ENCODE measurements at places on chromosomes 7 and 10.

DNA sequence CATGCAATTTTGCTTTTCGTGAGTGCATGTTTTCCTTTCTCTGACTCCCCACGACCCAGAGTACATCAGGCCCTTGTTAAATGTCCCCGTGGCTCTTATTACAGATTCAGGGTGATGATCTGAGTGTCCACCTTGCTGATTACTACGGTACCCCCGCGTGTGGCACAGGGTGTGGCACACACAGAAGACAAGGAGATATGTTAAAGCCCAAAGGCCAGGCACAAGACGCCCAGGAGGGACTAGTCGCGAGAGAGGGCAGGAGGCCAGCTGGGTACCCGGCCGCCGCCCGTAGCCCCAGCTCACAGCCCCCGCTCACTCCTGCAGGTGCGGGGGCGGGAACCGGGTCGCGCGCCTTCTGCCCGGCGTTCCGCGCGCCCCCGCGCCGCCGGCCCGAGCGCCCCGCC, 281 bp upstream of the EXOC6 start:
- DNase-seq, result no peak

GRCh38 chr7:136717910-136718557, 150.4 kb upstream of the CHRM2 start:
- DNase-seq, result no peak

GRCh38 chr7:47351233-47352154, 230.4 kb downstream of the TNS3 start:
- no peak for DNase-seq

DNA sequence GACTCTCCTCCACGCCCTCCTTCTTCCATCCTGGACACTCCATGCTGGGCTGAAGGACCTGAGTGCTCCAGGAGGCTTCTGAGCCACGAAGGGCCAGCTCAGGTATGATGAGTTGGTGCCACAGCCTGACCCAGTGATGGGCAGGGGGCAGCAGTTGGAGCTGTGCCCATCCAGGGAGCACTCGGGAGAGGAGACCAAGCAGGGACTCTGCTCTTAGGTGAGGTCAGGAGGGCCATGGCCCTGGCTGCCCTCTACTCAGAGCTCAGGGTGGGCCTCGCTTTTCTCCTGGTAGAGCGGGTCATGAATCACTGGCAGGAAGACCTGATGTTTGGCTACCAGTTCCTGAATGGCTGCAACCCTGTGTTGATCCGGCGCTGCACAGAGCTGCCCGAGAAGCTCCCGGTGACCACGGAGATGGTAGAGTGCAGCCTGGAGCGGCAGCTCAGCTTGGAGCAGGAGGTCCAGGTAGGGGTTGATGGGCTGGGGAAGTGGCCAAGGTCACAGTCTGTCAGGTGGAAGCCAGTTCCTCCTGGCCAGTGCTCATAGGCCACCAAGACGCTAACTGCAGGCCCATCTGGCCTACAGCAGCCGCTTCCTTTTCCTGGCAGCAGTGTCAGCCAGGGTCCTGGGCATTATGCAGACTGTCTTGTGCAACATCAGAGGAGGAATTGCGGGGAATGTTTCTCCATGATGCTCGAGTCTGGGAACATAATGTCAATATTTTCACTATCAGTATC, 50.8 kb downstream of the ALOX5 start:
- DNase-seq, result no peak

DNA sequence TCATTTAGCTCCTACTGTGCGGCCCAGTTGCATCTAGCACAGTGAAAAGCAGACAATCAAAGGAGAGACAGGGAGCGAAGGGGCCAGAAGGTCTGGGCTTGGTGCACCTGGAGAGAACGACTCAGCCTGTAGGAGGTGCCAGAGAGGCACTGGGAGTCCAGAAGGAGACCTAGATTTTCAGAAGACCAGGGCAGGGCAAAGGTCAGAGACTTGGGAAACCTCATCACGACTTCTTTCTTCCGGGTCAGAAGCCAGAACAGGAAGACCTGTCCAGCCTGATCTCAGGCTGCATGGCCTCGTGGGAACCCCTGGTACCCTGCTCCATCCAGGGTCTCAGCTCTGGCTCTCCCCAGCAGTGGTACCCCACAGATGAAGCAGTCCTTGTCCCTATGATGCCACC, 5.2 kb downstream of the AGAP3 start:
- no peak for DNase-seq

DNA sequence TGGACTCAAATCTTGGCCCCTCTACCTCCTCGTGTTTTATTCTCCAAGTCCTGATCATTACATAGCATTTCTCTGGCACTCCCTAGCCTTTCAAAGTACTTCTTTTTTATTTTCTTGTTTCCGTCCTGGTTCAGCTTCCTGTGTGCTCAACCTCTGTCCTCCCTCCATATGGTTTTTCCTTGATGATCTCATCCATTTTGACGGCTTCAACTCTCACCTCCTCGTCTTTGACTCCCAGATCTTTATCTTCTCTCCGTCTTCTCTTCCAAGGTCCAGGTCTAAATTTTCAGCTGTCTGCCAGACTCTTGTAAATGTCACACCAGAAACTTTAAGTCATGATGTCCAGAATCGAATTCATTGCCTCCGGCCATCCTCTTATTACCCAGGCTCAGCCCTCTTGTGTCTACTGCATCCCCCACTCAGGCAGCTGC, 23.3 kb upstream of the GFRA1 start:
- DNase-seq, result no peak

GRCh38 chr7:135919071-135919841, 57.9 kb downstream of the MTPN start:
- DNase-seq, result no peak

GRCh38 chr7:23004247-23004520, 9.7 kb downstream of the HYCC1 start:
- DNase-seq, result no peak

DNA sequence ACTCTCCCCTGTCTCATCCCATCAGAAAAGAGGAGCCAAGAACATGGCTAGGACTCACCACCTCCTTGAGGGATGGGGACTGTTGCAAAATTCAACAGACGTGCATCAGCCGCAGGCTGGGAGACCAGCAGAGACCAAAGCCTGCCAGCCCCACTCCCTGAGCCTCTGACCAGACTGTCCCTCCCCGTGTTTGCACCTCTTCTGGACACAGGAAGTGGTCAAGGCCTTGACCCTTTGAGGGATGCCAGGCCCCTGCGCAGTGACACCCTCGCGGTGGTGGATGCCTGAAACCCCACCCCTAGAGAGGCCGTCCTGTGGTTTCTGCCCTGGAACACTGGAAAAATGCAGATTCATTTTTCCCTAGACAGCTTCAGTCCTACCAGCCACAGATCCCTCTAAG, 128.4 kb upstream of the TCF7L2 start:
- DNase-seq, result no peak

- no peak for DNase-seq
Measured at GRCh38 chr10:78577712-78578111, 491.1 kb upstream of the ZMIZ1 start.

DNA sequence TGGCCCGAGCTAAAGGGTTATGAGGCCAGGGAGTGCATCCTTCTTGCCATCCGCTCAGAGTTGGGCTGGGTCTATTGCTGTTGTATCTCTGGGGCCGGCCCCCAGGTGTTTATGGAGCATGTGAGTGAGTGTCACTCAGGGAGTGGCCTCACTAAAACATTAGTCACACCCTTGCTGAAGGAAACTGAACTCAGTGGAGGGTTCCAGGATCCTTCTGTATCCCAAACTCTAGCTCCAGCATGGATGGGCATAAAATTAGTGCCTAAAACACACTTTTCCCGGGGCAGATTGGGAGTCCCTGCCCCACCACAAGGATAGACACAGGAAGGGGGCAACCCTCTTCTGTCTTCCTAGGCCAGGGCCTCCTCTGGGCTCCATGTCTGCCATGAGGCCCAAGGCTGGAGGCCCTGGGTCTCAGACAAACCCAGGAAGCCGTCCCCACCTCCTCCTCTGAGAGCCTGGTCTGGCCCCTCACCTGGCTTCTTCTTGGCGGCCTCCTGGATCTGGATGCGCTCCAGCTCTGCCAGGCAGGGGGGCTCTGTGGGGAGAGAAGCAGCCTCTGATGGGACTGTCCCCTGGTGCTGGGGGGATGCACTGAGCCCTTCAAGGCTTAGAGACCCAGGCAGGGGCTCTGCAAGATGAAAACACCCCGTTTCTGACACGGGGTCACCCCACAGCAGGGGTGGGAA, 24.5 kb downstream of the SPOCK2 start:
- no peak for DNase-seq

- DNase-seq, result no peak
Measured at GRCh38 chr10:131000743-131001142, 310.8 kb downstream of the TCERG1L start.

- DNase-seq, result no peak
Measured at GRCh38 chr7:64775289-64775688, 18.9 kb upstream of the ZNF138 start.

- DNase-seq, result no peak
Measured at GRCh38 chr10:125149036-125149679, 11.2 kb downstream of the CTBP2 start.

DNA sequence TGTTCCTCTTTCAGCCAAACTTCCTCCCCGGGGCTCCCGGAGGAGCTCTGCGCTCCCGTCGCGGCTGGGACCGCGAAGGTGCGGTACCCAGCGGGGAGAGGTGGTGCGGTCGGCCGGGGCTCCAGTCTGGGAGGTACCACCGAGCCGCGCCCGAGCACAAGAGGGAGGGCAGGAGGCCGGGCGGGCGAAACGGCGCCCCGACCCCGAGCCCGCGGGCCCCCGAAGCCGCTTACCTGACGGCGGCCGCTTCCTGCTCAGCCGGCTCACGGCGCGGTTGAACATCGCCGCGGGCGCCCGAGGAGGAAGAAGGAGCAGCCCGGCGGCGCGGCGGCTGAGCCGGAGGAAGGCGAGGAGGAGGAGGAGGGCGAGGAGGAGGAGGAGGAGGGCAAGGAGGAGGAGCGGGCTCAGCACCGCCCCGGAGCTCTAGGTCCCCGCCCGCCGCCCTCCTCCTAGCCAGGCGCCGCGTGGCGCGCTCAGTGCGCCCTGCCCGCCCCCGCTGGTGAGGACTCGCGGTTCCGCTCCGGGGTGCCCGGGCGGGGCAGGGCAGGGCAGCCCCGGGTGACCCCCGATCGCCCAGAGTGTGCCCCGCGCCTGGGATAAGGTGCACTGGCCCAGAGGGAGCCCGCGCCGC, at the start of gene RGS10:
TSS of gene RGS10 (minus strand) at position 363 of the 631 bp plus-strand sequence. CDS start at position 282, 81 bp downstream.
- peak; percentile 89 for DNase-seq

- no peak for DNase-seq
Measured at GRCh38 chr7:14368285-14368684, 378.8 kb upstream of the ETV1 start.

GRCh38 chr7:49344556-49344955, 420.2 kb downstream of the CDC14C start:
- DNase-seq, result no peak

DNA sequence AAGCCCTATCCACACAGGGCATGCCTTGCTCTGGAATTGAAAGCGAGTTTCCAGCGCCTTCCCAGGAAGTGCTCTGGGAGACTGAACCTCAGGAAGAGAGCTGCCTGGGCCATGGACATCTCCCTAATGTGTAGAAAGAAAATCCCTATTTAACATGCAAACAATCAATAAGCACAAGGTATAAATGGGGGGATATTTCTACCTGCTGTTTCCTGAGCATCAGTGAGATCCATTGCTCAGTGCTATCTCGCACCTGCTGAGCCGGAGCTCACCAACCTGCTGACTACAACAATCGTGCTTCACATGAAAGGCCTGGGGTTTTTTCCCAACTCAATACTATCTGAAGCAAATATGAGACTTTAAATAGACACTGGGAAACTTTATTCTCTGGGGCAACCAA, 584.0 kb downstream of the GLRX3 start:
- no peak for DNase-seq

- DNase-seq, result no peak
Measured at GRCh38 chr7:155948845-155949244, 136.6 kb upstream of the SHH start.

DNA sequence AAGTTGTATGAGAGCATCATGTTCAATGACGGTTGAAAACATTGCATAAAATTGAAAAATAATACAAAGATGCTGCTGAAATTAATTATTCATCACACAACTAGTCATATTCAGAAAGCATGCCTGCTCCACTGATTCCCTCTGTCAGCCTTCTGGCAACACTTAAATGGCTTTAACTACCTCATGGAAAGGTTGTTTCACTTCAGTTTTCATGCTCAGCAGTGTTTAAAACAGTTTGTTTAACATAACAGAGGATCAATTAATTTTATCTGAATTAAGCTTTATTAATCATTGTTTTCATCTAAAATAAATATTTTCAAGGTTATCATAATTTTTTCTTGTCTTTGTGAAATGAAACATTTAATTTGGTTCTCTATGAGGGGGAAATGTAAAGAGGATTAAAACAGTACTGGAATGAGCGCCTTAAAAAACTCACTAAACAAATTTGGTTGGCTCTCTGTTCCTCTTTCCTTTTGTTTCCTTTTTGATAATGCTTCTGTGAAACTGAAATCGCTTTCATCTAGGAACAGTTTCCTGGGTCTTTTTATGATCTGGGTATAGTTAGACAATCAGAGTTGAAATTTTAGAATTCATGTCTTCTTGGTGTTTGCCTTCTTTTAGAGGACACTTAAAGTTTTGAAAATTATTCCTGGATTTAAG, 427.4 kb downstream of the SH2D4B start:
- DNase-seq, result no peak

GRCh38 chr7:129713544-129713943, 102.0 kb downstream of the NRF1 start:
- no peak for DNase-seq

- no peak for DNase-seq
Measured at GRCh38 chr7:18473119-18473518, 22.4 kb upstream of the HDAC9 start.

- no peak for DNase-seq
Measured at GRCh38 chr7:13336227-13336626, 648.8 kb downstream of the ARL4A start.

DNA sequence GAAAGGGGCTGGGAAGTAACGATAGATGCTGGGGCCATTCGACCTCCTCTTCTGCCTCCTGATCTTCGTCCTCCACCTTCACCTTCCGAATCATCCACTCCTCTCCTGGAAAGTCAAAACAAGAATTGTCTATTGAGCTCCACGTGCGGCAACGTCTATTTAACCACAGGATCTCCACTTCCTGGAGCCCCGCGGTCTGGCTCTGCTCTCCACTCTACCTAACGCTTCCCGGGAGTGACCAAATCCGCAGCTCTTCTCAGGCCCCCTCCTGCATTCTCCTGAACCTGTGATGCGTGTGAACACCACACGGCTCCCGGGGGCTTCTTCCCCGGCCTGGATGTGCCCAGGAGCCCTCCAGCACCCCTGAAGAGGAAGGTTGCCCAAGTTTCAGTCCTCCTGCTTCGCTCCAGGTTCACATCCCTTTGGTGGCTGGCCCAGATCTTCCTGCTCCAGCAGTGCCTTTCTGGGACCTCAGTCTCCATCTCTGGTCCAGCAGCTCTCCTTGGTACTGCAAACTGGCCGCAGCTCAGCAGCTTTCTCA, 7.2 kb downstream of the ZNF467 start:
- DNase-seq, result no peak

- DNase-seq, result no peak
Measured at GRCh38 chr10:110737886-110738634, 93.9 kb downstream of the RBM20 start.

DNA sequence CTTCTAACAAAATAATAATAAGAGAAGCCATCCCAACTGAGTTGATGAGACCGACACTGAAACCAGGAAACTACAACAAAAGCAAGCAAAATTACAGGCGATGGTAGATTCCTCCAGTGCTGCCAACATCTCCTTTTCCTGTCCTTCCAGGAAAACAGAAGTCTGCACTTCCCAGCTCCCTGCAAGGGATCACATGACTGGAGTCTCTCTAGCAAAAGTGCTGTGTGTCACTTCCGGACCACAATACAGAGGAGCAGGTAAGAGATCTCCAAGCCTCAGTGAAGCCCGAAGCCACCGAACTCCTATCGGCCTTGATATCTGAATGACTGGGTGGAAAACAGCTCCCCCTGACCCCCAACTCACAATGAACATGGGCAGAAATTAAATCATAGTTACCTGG, 63.2 kb downstream of the SMURF1 start:
- DNase-seq, result no peak

- peak; percentile 41 for DNase-seq
Measured at GRCh38 chr10:5975641-5976473, 1.5 kb downstream of the IL15RA start.
